ENCODE measurements at places on chromosomes 2 and 18. TPM values are rescaled to one million over a fixed set of nuclear protein-coding genes. Genes with fewer than 3 reads are reported as not detected.

DNA sequence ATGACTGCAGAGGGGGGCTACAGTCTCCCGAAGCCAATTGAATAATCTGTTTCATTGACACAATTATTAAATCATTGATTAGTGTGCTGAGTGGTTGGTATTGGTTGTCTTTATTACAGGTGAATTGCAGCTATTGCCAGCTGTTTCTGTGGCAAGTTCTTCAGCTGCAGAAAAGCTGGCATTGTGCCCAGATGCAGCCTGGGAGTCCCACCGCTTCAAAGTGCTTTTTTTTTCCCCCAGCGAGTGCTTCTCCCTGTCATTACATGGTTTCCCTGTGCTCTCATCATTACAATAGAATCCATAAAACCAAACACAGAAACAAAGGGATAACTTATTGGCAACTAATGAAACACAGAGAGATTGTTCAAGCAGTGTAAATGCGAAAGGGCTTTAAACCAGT lies 164.7 kb downstream of the GRB14 start:
- DNase-seq: peak; percentile 40

The ANO7 gene
- 0.89 TPM for total RNA-seq

DNA sequence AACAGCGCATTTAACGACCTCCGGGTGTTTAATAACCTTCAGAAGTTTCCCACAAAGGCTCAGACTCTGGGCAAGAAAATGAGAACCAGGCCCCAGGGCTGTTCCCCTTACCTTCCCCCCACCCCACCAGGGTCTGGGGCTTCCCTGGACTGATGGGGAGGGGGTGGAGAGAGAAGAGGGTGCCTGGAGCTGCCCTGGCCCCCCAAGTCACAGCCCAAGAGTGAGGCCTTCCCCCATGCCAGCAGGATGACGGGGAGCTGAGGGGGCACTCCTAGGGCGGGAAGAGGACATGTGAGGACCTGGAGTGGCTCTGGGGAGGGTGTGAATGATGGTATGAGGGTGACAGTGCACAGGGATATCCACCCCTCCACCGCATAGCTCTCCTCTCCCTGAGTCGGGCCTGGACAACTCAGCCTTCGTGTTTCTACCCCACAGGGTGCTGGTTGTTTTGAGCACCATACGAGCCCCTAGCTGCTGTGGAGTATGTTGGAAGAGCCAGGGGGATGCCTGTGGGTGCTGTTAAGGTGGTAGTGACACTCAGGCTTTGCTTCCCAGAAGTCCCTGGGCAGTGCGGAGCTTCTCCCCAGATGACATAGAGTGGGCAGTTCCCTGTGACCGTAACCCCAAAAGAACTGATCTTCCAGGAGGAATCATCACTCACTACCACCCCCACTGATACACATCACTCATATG lies 3.9 kb downstream of the PKDCC start:
- no peak for DNase-seq

The FAM124B gene
- 17.2 TPM for total RNA-seq

The NOL4 gene
- total RNA-seq: 22.1 TPM

The ITGAV gene
- total RNA-seq: 146 TPM

GRCh38 chr2:229980431-229981184 lies 58.3 kb downstream of the FBXO36 start:
- peak; percentile 62 for DNase-seq

The MEP1B gene
- 0.11 TPM for total RNA-seq

- DNase-seq: no peak
These were observed 126.9 kb downstream of the KCNS3 start for GRCh38 chr2:18005411-18005810.

The IL1B gene
- 1.7 TPM for total RNA-seq

GRCh38 chr2:70977605-70978205 lies 725 bp upstream of the ANKRD53 start:
- DNase-seq: no peak

DNA sequence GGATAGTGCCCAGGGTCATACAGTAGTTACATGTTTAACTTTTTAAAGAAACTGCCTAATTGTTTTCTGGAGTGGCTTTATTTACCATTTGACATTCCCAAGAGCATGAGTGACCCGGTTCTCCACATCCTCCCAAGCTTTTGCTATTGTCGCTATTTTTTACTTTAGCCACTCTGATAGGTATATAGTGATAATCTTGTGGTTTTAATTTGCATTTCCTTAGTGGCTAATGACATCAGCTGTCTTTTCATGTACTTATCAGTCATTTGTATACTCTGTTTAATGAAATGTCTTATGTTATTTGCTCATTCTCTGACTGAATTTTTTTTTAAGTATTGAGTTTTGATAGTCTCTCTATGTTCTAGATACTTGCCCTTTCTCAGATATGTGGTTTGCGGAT lies 109.7 kb upstream of the HS6ST1 start:
- DNase-seq: no peak

GRCh38 chr2:191265311-191266170 lies 20.3 kb downstream of the MYO1B start:
- no peak for DNase-seq

GRCh38 chr2:44954889-44955592 lies 13.5 kb downstream of the SIX3 start:
- peak; percentile 34 for DNase-seq

GRCh38 chr18:53541924-53542323 lies 682.5 kb downstream of the MBD2 start:
- DNase-seq: no peak

DNA sequence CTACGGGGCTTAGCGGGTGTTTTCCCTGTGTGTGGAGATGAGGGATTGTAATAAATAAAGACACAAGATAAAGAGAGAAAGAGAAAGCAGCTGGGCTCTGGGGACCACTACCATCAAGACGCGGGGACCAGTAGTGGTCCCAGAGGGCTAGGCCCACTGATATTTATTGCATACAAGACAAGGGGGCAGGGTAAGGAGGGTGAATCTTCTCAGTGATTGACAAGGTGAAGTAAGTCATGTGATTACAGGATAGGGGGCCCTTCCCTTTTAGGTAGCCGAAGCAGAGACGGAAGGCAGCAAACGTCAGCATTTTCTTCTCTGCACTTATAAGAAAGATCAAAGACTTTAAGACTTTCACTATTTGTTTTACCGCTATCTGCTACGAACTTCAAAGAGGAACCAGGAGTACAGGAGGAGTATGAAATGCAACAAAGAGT lies 4.5 kb upstream of the GAL3ST2 start:
- DNase-seq: no peak

DNA sequence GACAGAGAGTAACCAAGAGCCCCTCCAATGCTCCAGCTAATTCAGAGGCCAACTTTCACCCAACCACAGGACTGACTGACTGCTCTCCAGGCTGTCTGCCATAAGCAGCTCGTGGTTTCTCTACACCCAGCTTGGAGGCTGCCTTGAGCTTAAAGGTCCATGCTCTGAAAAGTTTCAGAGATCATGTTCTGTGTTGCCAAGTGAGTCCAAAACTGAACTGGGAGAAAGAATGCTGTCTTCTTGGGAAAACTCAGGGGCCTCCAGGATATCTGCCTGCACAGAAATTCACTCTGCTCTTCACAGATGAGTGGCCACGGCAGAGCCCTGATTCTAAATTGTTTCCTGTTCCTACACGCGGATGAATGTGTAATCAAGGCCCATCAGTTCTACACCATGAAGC lies 51.1 kb downstream of the LPIN2 start:
- DNase-seq: no peak

- DNase-seq: no peak
These were observed 41.3 kb downstream of the RALB start for GRCh38 chr2:120294008-120294340.

DNA sequence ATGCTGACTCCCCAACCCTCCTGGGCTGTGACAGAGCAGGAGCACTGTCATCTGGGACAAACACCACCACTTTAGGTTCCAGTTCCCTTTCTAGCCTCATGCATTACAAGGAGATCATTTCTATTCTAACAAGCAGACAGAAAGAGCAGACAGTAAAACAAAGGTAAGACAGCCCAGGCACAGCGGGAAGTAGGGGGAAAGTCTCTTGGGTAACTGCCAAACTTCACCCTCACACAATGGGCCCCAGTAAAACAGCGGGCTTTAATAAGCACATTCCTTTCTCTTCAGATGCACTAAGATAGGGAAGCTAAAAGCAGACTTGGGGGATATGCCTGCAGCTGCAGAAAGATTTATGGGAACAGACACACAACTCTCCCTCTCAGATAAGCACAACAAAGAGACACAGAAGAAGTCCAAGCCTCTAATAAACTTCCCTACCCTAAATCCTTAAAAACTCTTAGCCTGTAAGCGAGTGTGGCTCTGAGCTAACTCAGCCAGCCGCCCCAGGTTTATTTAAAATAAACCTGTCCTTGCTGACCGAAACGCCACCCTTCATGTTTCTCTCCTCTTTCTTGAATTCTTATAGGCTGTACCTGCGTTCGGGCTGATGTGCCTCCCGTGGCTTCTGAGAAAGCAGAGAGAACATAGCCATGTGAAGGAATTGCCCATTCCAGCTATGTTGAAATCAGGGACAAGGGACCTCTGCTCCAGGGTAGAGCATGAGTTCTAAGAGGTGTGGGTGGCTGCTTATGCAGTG lies 726.8 kb upstream of the DDX18 start:
- DNase-seq: peak; percentile 49

DNA sequence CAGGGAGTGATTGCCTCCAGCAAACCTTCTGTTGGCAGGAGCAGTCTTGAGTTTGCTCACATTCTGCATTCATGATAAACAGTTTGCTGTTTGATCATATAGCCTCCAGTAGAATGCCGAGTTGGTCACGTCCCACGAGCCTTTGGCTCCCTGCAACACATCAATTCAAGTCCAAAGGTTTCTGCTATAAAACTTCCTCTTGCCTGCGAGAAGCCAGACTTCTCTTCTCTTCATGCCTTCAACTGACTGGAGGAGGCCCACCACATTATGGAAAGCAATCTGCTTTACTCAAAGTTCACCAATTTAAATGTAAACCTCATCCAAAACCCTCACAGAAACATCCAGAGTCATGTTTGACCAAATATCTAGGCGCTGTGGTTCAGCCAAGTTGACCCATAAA lies 40.8 kb downstream of the CXCR4 start:
- DNase-seq: no peak

GRCh38 chr2:160200921-160201320 lies 849 bp upstream of the ITGB6 start:
- DNase-seq: no peak

DNA sequence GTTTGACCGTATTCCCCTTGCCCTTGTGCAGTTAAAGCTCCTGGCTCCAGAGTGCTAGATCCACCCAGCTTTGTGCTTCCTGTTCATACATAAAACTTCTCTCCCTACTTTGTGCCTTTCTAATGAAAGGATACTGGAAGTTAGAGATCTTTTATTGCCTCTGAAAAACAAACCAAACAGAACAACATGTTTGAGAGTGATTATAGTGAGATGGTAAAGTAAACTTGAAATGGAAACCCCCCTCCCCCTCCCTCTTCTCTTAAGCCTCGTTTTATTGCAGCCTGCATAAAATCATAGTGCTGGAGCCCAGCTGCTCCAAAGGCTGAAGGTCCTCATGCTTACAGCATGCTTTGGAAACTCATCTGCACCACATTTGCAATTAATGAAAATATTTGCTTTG lies 125.1 kb downstream of the TANC1 start:
- DNase-seq: no peak

DNA sequence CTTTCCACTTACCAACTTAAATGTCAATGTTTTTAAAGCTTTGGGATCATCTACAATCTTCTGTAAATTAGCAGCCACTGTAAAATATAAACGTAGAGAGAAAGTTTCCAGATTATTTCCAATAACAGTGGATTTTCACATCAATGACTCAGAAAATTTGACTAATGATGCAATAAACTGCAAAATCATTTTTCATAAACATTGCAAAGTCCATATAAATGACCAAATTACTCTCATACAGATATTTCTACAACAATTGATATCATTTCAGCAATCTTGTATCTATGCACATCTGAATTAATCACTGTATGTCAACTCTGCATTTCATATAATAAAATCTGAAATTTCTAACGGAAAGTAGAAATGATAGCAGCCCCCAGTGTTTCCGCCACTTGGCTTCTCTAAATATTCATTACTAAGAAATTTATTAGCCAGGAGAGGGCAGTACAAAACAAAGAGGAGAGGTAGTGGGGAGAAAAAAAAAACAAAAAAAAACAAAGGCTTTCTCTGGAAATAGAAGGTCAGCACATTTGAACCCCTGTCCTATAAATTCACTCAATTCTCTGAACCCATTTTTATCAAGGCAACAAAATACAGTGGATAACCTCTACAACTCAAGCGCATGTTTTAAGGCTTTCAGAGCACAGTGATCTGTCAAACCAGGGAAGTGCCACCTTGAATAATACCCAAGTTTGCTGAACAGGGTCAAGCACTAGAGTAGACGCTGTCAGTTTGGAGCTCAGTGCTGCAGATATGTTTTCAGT lies 282.6 kb downstream of the STK39 start:
- no peak for DNase-seq

DNA sequence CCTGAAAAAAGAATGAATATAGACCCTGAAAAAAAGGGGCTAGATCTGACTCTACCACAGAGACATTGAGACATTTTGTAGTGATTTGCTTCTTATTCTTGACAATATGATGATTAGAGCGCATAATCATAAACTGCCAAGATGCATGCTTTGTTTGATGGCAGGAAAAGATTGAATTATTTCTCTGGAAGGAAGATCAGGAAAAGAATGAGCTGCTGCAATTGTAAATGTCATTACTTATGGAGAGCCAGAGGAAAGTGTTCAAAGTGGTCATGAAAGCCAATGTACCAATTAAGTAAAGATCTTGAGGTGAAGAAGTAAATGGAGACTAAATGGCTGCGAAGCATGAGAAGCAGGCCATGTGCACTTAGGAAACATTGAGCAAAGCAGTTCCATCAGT lies 126.4 kb upstream of the NXPH2 start:
- no peak for DNase-seq

DNA sequence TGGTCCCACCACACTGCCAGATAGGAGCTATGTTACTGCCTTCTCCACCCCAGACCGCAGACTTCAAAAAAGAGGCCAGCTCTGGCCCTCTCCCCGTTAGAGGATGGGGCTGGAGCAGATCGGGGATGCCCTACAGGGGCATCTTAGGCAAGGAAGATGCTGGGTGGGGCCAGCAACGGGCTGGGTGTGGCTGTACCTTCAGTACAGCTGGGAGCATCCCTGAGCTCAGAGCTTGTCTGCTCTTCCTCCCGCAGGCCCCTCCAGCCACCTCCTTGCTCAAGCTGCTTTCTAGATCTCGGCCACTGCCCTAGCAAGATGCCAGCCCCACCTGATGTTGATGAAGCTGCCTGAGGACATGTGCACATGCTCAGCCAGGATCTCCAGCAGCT lies 9.8 kb downstream of the PTPRN start:
- DNase-seq: no peak

- no peak for DNase-seq
These were observed 141.1 kb downstream of the HNMT start for GRCh38 chr2:138105358-138105757.

- DNase-seq: no peak
These were observed 123.3 kb downstream of the CTIF start for GRCh38 chr18:48662011-48662661.

The SERPINB4 gene
- not detected for total RNA-seq

The DAW1 gene
- total RNA-seq: 5.0 TPM

Data from spinal cord (tissue), 10 donors.